ENCODE measurements at places on chromosomes 6 and 20.

GRCh38 chr6:56934876-56935275 is 20.0 kb upstream of the BEND6 start:
- DNase-seq: no peak

- no peak for DNase-seq
Observed at GRCh38 chr20:56420940-56421688, 9.1 kb downstream of the CASS4 start.

- DNase-seq: peak; percentile 14
Observed at GRCh38 chr6:44655412-44656342, 268.2 kb downstream of the CDC5L start.

- no peak for DNase-seq
Observed at GRCh38 chr6:125377621-125378020, 75.9 kb upstream of the HDDC2 start.

GRCh38 chr20:16098890-16099639 is 474.2 kb downstream of the KIF16B start:
- DNase-seq: no peak

DNA sequence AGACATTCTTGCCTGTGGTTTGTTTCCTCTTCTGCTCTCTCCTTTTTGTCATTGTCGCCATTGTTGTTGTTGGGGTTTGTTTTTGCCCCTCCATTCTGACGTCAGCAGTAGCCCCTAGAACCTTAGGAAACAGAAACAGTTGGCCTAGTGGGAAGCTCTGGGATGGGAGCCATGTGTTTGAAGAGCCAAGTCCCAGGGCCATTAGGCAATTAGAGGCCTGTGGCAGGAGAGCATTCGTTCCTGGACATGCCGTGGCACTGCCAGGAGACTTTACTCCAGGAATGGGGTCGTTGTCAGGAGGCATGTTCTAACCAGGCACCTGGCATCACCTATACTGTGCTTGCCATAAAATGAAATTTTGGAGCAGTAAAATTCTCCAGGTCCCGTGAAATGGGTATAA is 39.7 kb downstream of the PPARD start:
- DNase-seq: no peak

DNA sequence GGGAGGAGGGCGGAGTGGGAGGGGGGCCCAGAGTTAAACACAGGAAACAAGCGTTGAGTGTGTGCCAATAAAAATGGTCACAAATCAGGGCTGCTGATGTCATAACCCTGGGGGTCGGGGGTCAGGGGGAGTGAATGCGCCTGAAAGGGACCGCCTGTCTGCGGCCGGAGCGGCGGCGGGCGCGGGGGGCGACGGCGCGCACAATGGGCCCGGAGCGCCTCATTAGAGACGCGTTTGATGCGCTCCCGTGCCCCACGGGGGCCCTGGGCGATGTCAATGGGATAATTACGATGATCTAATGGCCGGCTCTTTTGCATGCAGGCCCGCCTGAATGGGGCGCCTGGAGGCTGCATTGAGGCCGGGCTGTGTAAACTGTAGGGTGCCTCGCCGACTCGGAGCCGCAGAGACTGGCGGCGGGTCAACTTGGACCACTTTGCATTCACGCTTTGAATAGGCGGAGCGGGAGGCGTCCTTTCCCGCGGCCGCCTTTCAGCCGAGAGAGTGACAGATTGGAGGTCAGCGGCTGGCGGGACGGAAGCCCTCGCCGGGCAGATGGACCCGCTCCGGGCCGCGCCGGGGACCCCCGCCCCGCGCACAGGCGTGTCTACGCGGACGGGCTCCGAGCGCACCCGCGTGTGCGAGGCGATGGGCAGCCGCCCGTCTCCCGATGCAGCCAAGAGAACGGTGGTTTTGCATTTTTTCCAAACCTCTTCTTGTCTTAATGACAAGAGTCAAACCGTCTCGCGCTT is 296.1 kb downstream of the TFAP2C start:
- no peak for DNase-seq

DNA sequence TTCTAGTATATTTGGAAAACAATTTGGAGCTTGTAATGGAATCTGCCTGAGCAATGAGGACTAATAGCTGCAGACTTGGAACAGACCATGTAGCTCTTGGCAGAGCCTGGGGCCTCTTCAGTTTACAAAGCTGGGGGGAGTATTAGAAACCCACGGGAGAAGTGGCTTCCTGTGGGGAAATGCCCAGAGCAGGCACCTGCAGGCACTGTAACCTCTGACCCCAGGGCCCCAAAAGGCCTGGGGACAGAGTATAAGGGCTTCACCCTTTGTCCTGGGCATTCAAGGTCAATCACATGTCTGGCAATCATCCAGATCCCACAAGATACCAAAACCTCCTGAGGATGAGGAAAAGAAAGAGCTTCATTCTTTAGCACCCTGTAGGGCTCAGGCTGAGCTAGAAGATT is 19.4 kb downstream of the PKIG start:
- DNase-seq: no peak

- DNase-seq: no peak
Observed at GRCh38 chr20:3000852-3001523, 42.4 kb upstream of the GNRH2 start.
